ENCODE measurements at places on chromosomes 11 and 22.
A peak's percentile ranks its signal among the peaks of the same experiment; 100 is the strongest.

- DNase-seq: no peak
Observed at GRCh38 chr22:24028533-24028932, 17.4 kb downstream of the CABIN1 start.

DNA sequence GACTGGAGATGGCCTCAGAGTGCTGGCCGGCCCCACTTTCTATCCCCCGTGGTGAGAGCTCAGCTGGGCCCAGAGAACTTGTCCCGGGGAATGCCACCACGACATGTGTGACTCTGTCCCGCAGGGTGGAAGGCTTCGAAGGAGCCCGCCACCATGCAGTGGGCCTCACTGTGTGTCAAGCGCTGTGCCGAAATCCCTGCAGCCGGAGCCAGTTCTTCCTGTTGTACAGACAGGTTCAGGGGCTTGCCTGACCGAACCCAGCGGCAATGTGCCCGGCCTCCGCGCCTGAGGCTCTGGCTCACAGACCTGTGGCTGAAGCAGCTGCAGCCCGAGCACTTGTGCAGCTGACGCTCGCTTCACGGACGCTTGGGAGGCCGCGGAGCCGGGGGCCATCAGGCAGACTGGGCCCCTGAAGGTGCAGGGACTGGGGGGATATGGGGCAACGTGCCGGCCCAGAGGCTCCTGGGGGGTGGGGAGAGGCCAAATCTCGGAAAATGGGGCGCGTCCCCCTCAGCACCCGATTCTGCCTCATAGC lies 650 bp downstream of the PPM1F start:
- no peak for DNase-seq

GRCh38 chr11:1050581-1051355 lies 14.2 kb upstream of the MUC6 start:
- DNase-seq: peak; percentile 63

GRCh38 chr11:115674937-115675544 lies 170.8 kb upstream of the CADM1 start:
- DNase-seq: no peak

- peak; percentile 35 for DNase-seq
Observed at GRCh38 chr11:135075740-135076139, 663.7 kb upstream of the B3GAT1 start.

Data from central memory CD4-positive, alpha-beta T cell (primary cell).